ENCODE measurements at places on chromosomes 6 and 20.

- no peak for DNase-seq
Measured at GRCh38 chr6:160992061-160992979, 751 bp downstream of the MAP3K4 start.

GRCh38 chr6:97049253-97050011 is 124.9 kb downstream of the KLHL32 start:
- no peak for DNase-seq

- no peak for DNase-seq
Measured at GRCh38 chr6:13716955-13717295, 5.3 kb upstream of the RANBP9 start.

DNA sequence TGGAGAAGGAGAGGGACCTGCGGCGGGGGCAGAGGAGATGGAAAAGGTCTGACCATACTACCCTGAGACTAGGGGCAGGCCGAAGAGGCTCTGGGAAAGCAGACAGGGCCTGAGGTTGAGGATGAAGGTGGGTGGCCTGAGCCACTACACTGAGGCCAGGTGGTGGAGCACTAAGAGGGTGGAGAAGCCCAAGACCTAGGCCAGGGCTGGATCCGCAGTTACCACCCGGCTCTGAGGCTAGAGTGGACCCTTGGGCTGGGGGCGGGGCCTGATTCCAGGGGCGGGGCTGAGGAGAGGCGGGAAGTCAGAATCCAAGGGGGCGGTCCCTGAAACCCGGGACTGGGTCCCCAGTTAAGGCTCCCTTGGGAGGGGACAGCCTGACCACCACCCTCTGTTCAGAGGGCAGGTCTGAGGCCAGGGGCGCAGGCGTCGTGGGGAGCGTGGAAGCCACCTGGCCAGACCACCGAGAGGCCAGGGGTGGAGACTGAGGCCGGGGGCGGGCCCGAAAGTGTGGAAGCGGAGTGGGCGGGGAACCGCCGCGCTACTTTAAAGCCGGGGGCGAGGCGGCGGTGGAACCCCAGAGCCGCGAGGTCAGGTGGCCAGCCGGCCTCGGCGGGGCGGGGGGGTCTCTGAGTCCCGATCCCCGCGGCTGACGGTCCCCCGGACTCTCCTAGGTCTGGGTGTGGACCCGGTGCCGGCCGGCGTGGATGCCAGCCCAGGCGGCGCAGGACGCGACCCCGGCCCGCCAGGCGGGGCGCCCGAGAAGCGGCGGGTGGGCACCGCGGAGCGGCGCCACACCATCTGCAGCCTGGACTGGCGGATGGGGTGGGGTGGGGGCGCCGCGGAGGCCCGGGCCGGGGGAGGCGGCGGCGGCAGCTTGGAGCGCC is 8.3 kb downstream of the CCM2L start:
- DNase-seq = no peak

DNA sequence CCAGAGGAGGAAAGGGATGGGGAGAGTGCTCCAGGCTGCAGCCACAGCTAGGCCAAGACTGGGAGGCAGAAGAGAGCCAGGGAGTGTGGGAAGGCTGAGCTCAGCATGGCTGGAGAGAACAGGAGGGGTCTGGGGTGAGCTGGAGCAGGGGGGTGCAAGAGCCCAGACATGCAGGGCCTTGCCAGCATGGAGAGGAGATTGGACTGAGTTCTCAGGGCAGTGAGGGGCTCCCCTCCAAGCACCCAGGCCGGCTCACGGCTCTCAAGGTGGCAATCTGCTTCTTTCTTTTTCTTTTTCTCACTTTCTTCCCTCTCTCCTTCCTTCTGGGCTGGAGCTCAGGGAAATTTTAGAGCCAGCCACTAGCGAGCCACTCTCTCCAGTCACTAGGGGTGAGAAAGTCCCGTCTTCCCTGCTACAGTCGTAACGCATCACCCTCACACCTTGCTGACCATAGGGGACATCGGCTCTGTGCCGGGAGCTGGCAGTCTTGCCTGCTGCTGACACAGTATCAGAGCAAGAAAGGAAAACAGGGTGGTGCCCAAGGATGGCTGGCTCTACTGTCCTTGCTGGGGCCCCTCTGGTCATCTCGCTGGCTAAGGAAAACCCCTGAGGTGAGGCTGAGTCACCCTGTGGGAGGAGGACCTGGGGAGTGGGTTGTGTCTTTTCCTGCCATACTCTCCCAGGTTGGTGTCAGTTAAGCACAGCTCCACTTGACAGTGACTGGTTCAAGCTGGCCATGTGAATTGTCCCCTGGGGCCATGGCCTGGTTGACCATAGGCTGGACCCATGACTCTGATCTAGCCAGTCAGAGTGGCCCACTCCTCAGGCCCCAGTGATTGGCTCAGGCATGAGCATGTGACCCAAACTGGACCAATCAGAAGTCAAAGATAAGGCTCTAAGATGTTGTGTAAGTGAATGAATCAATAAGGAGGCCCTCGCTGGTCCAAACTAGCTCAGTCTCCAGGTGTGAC is 135.1 kb upstream of the PMEPA1 start:
- no peak for DNase-seq

- DNase-seq = no peak
Measured at GRCh38 chr6:163776196-163776905, 361.8 kb downstream of the QKI start.

- no peak for DNase-seq
Measured at GRCh38 chr20:23047001-23047737, 2.3 kb downstream of the THBD start.
